ENCODE measurements at places on chromosomes 16 and 17.

DNA sequence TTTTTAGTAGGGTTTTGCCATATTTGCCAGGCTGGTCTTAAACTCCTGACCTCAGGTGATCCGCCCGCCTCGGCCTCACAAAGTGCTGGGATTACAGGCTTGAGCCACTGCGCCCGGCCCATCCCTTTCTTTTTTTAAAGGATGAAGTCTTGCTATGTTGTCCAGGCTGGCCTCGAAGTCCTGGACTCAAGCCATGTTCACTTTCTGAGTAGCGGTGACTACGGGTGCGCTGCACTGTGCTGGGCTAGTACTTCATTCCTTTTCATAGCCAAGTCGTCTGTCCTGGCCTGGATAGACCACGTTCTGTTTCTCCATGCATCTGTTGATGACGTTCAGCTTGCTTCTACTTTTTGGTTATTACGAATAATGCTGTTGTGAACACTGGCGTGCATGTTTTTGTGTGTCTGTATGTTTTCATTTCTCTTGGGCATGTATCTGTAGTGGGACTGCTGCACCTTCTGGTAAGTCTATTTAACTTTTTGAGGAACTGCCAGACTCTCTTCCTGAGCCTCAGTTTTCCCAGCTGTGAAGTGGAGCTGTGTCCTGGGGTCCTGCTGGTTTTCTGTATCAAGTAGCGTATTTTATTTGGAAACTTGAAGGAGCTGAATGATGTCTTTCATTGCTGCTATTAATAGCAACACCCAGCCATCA is 40.0 kb upstream of the GSE1 start:
- DNase-seq, result no peak

GRCh38 chr17:50471009-50471905 is 2.6 kb upstream of the CHAD start:
- no peak for DNase-seq

DNA sequence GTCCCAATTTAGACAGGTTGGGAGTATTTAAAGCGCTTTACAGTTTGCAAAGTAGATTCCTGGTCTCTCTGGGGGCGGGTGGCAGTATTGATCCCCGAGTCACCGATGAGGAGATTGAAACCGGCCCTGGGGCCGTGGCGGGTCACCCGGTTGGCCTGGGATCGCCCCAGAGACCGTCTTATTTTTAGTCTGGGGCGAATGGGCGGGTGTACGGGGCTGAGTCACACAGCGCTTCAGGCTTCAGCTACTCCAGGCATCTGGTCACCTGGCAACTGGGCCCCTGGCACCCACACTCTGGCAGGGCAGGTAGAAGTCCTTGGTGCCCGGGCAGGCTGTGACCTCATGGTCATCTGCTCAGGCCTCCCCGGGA is 669 bp downstream of the MIEF2 start:
- DNase-seq, result no peak

DNA sequence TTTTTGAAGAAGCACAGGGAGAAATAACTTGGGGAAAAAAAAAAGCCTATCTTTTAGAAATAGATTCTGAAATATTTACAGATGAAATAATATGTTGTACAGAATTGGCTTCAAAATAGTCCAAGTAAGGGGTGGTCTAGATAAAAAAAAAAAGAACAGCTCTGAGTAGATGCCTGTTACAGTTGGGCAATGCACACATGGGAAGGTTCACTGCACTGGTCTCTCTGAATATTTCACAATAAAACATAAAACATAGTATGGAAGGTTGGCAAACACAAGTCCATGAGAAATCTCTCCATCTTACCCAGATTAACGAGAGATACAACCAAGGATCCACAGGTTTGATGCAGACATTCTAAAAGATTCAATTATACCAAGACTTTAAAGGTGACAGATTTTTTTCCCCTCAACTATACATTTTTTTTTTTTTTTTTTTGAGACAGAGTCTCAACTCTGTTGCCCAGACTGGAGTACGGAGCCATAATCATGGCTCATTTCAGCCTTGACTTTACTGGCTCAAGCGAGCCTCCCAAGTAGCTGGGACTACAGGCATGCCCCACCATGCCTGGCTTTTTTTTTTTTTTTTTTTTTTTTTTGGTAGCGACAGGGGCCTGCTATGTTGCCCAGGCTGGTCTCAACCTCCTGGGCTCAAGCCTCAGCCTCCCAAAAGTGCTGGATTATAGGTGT is 58.0 kb downstream of the KANSL1 start:
- DNase-seq, result no peak

GRCh38 chr17:50213026-50214022 is 11.9 kb upstream of the COL1A1 start:
- no peak for DNase-seq

DNA sequence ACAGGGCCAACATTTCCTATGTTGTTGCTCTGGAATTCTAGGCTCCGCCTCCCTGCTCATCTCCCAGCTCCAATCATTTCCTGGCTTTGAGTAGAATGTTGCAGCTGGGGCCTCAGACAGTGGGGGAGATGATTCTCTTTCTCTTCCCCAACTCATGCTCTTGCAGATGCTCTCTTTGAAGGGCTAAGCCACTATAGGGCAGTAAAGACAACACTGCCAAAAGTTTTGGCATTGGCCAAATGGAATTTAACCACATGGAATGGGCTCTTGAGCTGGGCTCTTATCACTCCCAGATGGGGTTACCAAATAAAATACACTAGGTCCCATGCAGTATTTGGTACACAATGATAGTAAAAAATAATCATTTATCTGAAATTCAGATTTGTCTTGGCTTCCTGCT is 19.6 kb upstream of the EFCAB13 start:
- DNase-seq, result no peak

DNA sequence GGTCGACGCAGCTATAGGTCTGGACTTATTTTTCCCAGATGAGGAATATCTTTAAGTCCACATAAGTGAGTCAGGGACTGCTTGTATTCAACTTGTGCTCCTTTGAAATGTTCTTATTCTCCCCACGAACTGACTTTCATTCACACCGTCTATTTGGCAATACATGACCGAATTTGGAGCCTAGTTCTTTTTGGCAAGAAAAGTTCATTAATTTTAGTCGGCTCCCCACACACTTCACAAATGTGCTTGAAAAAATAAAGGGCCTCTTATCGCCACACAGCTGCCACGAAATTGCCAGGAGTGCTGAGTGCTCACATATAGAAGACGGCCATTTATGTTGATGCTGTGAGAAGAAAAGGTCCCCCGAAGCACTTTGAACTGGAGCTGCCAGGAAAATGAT is 152.6 kb downstream of the PRKCA start:
- no peak for DNase-seq

GRCh38 chr16:88289561-88289960 is 93.2 kb upstream of the ZNF469 start:
- DNase-seq, result no peak

DNA sequence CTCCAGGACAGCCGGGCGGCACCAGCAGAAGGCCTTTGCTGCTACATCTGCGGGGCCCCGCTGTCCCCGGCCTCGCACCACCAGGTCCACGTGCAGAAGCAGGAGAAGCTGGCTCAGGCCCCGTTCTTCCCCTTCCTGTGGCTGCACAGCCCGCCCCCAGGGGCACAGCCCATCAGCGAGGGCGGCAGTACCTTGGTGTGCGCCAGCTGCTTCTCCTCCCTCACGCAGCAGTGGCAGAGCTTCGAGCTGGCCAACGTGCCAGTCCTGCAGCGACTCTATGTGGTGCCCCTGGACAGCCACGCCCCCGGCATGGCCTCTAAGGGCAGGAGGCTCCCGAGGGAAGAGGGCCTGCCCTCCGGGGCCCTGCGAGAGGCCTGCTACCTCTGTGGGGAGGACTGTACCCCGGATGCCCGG is 58.3 kb upstream of the CIBAR2 start:
- no peak for DNase-seq

DNA sequence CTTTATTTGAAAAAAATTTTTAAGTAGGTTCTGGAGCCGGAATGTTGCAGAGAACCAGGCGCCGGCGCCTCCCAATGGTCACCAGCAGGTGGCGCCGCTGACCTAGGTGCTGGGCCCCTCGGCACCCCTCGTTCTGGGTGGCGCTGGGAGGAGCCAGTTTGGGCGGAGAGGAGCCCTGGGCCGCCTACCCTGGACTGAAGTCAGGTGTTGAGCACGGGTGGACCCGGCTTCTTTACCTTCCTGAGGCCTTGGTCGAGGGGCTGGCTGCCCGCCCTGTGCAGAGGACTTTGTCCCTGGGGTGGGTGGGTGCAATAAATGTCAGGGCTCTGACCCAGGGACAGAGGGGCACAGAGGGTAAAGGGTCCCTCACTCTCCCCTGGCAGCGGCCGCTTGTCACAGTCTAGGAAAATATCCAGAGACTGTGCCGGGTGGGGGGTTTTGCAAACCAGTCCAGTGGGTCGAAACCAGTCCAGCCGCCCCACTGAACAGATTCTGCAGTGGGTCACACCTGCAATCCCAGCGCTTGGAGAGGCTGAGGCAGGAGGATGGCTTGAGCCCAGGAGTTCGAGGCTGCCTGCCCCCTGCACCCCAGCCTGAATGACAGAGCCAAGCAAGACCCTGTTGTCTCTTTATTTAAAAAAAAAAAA is 30.1 kb upstream of the TNFRSF13B start:
- peak; percentile 72 for DNase-seq

GRCh38 chr17:35920229-35920628 is 10.3 kb downstream of the RDM1 start:
- no peak for DNase-seq

DNA sequence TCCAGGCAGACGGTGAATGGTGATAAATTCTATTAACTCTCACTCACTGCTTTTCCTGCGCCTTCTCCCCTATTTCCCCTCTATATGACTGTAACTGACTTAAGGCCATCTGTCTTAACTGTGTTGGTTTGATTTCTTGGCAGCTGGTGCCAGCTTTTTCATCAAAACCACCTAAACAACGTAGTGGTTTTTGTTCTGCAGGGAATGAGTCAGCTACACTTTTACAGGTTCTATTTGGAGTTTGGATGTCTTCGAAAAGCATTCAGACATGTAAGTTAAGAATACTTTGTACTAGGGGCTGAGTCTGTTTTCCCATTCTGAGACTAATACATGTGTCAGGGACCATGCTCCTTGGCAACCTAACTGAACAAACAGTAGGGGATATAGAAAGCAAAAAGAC is 8.5 kb downstream of the REXO5 start:
- DNase-seq, result no peak

DNA sequence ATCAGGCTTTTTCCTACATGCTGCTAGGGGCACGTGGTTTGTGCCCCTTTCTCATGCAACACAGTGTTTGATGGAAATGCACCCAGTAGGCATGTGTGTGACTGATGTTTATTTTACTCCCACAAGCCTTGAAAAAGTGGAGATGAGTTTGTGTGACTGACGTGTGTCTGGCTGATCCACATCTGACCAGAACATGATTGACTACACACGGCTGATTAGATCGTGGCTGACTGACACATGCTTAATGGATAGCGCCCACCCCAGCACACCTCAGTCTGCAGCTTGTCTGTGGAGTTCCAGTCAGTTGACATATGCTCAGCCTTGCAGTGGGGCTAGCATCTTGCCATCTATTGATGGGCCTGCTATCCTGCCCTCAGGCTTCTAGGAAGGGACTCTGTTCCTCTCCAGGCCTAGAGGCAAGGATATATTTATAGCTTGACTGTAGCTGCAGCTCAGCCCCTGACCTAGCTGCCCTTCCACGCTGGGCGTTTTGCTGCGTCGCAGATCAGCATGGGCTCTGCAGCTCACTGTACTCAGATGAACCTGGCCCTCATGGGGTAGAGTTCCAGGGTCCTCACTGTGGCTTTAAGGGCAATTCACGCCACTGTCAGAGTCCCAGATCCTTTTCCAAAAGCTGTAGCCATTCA is 112.3 kb downstream of the HS3ST2 start:
- DNase-seq, result no peak

GRCh38 chr16:89038811-89039735 is 54.6 kb upstream of the ACSF3 start:
- no peak for DNase-seq

- no peak for DNase-seq
Observed at GRCh38 chr17:71995590-71995989, 125.2 kb upstream of the SOX9 start.

GRCh38 chr16:20940871-20941635 is 40.5 kb downstream of the LYRM1 start:
- no peak for DNase-seq

DNA sequence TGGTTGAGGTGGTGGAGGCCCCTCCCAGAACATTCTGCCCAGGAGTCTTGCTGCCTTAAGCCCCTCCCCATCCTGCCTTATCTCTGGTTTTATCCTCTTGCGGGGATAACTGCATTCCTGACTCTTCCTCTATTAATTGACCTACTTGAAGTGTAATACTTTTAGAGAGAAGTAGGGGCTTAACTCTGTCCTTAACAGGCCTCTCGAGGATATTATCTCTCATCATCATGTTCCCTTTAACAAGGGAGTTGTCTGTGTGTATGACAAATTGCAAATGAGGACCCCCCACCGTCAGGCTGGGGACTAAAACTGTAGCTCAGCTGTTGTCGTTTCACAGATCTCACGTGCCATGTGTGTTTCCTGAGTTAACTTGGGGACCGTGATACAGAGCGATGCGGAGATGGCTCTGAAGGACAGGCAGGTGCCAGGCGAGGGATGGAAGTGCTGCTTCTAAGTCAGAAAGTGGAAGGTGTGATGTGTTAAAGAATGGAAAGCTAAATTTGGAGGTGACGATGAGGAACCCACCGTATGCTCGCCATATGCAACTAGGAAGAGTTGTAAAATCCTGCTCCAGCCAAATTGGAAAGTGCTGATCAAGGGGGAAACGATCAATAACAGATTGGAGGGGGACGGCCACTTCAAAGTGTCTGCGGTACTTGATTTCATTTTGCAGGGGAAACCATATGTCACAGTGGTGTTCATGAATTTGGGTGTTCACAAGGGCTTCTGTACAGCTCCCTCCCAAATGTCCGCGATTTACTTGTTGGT is 106.3 kb downstream of the RPTOR start:
- DNase-seq, result no peak

GRCh38 chr16:4888428-4889135 is 41.3 kb downstream of the UBN1 start:
- DNase-seq, result no peak

DNA sequence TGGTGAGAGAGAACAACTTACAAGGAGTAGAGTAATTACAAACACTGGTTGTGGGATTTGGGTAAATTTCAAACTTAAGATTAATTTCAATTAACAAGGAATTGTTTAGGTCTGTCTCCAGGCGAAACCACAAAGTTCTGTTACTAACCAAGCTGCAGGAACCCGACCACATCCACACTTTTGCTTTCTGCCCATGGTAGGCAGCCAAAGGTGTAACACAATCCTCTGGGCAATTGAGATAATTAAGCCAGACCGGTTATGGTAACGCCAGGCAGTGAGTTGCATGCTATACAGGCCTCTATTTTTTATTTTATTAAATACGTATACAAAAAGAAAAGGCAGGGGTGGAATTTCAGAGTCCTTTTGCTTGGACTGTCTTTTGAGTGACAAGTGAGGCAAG is 12.0 kb downstream of the KCNJ2 start:
- DNase-seq, result no peak

DNA sequence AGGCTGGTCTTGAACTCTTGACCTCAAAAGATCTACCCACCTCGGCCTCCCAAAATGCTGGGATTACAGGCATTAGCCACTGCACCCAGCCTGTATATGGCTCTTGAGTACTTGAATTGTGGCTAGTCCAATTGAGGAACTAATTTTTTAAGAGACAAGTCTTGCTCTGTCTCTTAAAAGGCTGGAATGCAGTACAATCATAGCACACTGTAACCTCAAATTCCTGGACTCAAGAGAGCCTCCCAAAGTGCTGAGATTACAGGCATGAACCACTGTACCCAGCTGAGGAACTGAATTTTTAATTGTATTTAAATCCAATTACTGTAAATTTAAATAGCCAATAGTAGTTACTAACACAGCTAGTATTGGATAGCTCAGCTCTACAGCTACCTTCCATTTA is 50.6 kb downstream of the MED13 start:
- DNase-seq, result no peak
